ENCODE measurements at places on chromosomes 1 and 21.

GRCh38 chr1:22289307-22289995 lies 146.6 kb upstream of the WNT4 start:
- no peak for DNase-seq

- no peak for DNase-seq
These were observed 163.7 kb downstream of the NTPCR start for GRCh38 chr1:233114159-233114558.

DNA sequence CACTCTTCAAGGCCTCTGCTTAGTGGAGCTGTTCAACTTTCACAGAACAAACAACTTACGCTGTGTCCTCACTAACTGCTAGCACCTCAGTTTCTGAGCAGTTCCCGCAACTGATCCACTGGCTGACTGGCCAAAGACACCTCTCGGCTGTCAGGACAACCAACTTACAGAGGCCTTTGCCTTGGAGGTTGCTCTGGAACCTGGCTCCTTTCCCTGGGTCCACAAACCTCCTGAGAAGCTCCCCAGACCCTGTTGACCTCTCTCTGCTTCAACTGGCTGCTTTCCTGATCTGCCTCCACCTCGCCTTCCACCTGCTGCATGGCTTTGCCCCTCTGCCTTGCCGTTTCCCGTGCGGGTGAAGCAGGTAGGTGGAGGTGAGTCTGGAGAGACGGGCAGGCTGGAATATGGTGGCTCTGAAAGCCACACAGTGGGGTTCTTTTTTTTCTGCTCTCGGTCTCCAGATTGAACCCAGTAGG lies 13.0 kb downstream of the BTBD19 start:
- no peak for DNase-seq

GRCh38 chr1:241934201-241934848 lies 23.2 kb upstream of the BECN2 start:
- no peak for DNase-seq

DNA sequence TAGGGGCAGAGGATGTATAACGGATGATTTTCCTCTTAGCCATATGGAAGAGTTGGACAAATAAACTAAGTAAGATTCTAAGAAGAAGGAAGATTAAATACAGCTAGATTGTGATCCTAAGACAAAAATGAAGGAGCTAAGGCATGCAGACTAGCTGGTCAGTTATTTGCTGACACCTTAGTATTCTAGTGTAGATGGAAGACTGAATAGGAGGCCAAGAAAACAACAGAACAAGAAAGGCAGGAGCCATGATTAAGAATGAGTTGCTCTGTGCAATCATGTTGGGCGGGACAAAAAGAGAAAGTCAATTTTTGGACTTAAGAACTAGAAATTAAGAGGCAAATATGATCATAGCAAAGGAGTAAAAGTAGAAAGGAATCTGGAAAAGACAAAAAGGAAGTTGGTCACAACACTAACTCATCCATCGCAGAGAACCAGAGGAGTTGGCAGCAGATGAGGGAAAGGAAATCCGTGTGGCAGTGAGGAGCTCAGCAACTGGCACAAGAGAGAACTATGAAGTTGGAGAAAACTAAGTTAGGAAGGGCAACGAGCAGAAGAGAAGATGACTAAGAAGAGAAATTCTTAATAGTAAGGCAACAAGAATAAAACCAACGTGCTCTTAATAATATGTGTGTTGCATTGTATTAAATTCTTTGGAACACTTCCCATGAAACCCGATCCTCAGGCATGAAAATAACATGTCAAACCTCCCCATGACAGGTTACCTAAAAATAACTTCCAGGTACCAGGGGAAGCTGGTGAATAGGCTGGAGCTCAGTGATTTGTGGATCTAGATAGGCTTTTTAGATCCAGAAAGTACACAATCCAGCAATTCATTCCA lies 234.4 kb downstream of the LTN1 start:
- DNase-seq: no peak

- no peak for DNase-seq
These were observed 2.9 kb downstream of the FYB2 start for GRCh38 chr1:56816264-56816663.

DNA sequence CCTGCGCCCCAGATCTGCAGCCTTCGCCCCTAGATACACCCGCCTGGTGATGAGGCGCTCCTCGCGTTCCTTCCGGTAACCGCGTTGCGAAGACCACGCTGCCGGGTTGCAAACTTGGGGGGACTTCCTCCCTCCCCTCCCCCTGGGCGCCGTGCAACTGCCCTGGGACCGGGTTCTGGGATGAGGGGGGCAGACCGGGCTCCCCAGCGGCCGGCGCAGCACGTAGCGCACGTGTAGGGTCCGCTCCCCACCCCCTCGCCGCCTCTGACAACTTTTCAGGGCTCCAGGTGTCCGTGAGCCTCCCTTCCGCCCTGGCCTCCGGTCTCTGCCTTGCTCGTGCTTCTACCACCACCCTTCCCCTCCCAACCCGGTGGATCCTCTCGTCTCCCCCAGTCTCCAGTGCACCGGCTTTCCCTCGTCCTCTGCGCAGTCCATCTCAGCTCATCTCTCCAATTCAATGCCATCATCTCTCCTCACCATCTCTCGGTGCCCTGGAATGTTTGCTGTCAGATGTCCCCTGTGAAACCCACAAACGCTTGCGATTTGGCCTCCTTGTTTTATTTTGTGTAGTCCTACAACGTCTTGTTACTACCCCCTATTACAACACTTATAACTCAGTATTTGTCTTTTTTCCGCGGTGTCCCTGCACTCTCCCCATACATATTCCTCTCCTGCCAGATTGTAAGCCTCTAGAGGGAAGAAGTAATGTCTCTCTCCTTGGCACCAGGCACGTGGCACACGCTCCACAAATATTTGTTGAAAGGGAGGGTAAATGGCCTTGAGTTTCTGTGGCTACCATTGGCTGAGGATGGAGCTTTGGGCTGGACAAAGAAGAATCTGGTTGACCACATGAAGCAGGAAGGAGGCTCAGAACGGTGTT lies 782 bp downstream of the PCAT6 start:
- DNase-seq: no peak

GRCh38 chr1:31510853-31511789 lies 65.2 kb upstream of the TINAGL1 start:
- no peak for DNase-seq

Data from stimulated activated CD4-positive, alpha-beta T cell treated with anti-CD3 and anti-CD28 coated beads, TNF-alpha, amount 100 ng/mL, for 48 hours (primary cell).